ENCODE measurements at places on chromosomes 6 and 20.

- DNase-seq: no peak
Observed at GRCh38 chr20:21681234-21681921, 24.1 kb upstream of the PAX1 start.

GRCh38 chr20:40494248-40494647, 194.8 kb downstream of the MAFB start:
- no peak for DNase-seq

GRCh38 chr6:138001750-138002349, 105.4 kb downstream of the PERP start:
- DNase-seq: peak; percentile 66

GRCh38 chr6:158519761-158520160, 40.1 kb upstream of the TMEM181 start:
- DNase-seq: no peak

DNA sequence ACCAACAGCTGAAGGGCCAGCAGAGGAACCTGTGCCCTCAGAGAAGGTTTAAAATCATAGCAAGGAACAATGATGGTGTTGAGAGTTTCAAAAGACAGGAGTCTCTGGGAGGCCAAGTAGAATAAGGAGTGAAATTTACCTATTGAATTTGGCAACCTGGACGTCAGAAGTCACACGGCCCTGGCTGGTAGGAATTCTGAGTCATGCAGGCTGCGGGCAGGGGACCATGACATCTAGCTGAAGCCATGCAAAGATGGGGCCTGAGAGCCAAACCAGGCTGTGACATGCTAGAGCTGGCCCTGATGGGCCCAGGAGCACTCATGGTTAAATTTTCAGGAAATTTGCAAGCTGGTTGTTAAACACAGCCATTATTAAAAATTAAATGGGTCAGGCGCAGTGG, 64.0 kb upstream of the SNX9 start:
- DNase-seq: no peak

GRCh38 chr20:9338101-9338500, 176.3 kb upstream of the LAMP5 start:
- no peak for DNase-seq

GRCh38 chr6:155955038-155955437, 499.4 kb upstream of the NOX3 start:
- no peak for DNase-seq

DNA sequence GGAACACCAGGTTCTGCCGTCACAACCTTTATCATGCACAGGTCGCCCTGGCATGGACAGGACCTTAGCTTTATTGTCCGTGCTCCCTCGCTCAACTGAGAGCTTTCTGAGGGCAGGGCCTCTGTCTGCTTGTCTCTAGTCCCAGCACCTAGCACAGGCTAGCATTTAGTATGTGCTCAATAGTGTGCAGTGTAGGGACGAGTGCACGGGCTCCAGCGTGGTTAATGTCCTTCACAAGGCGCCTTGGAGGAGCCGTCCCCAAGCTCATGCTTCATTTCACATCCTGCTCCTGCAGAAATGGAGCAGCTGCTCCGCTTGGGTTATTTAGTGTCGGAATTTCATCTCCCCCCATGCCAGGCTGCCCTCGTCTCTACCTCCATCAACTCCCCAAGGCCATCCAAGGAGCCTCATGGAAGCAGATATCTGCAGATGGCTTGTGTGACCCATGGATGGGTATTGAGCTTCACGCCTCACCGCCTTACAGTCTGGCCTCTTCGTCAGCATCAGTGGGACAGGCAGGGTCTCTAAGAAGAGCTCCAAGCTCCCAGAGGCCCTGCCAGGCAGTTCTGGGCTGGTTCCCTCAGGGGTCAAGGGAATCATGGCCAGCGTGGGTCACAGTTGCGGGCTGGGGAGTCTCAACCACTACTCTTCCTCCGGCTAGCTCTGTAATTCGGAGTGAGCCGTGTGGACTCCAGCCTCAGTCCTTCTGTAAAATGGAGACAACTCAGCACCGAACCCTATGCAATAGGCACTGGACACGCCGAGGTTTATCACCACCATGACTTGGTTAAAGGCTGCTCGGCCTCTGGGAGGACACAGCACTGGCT, 60.8 kb upstream of the APCDD1L start:
- no peak for DNase-seq

GRCh38 chr6:22078288-22078687, 218.5 kb downstream of the PRL start:
- DNase-seq: no peak

GRCh38 chr20:17725094-17725835, 25.5 kb downstream of the BANF2 start:
- no peak for DNase-seq

- no peak for DNase-seq
Observed at GRCh38 chr6:48101290-48101689, 9.7 kb downstream of the PTCHD4 start.

GRCh38 chr20:50694379-50695134, 3.2 kb upstream of the RIPOR3 start:
- no peak for DNase-seq

DNA sequence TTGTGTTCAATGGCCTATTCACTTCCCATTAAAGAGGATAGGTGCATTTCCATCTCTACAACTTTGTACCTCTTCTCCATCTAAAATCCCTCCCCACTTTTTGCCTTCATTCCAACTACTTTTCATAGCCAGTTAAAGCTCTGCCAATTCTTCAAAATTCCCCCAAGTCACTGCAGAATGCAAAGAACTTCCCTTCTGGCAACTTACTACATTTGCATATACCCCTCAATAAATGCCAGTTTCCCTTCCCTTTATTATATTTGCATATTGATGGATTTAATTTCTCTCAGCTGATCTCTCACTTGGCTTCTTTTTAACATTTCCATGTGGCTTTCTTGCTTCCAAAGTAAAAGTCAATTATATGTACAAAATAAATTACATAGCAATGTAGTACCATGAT, 393.4 kb downstream of the HACE1 start:
- DNase-seq: no peak

GRCh38 chr20:56430461-56430860, 18.4 kb downstream of the CASS4 start:
- no peak for DNase-seq

- no peak for DNase-seq
Observed at GRCh38 chr6:132310921-132311320, 90.4 kb downstream of the MOXD1 start.

DNA sequence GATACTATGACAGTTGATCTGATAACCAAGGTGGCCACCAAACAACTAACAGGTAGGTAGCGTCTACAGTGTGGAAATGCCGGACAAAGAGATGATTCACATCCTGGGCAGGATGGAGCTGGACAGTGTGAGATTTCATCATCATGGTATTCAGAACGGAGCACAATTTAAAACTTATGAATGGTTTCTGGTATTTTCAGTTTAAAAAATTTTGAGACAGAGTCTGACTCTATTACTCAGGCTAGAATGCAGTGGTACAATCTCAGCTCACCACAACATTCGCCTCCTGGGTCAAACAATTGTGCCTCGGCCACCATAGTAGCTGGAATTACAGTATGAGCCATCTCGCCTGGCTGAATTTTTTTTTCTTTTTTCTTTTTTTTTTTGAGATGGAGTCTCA, 43.8 kb downstream of the CEP57L1 start:
- DNase-seq: no peak

- no peak for DNase-seq
Observed at GRCh38 chr6:167691533-167692312, 135.0 kb upstream of the AFDN start.

DNA sequence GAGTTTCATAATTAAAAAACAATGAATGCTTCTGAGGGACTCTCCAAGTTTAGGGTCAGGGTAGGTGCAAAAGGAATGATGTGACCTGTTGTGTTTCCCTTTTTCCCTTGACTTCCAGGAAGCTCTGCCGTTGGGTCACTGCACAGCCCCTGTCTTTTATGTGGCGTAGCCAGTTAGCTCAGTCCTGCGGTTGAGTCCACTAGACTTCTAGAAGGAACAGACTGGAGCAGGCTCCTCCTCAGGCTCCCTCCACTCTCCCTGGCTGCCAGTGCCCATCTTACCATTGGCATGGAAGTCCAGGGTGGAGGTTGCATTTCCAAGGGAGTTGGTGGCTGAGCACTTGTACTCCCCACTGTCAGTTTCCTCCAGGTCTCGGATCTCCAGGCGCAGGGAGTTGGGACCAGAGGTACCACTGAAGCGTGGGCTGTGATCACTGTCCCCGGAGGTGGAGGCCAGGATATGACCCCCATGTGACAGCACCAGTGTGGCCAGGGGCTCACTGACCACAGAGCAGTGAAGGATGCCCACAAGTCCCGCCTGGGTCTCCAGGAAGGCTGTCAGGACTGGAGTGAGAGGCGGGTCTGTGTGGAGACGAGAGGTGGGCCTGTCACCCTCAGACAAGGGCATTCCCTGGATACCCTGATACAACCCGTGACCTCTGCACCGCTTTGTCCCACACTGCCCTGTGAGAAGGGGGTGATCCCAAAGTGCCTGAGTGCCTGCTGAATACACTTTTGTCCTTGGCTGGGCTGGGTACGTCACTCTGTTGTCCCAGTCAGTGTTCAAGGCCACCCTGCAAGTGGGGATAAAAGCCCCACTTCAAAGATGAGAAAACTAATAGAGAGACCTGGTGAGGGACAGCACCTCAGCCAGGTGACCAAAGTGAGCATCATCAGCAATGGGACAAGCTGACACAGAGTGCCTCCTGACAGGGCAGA, 11.1 kb downstream of the SIGLEC1 start:
- DNase-seq: no peak

DNA sequence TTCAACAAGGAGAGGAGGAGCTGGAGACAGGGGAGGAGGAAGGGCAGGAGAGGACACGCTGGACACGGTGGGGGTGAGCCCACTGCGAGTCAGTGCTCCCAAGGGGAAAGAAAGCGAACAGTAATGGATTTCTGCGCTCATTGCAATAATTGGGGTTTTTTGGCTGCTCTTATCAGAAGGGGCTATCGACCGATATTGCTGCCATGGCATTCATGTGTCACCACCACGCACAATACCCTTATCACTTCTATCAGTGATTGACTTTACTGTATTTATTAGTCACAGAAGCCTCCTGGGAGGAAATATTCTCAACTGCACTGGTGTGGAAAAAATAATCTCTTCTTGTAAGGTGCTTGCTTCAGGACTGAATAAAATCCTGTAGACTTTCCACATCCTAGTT, 55.8 kb downstream of the CEP43 start:
- DNase-seq: no peak

- no peak for DNase-seq
Observed at GRCh38 chr20:25030007-25030648, 27.8 kb downstream of the ACSS1 start.

GRCh38 chr6:113591896-113592827, 265.0 kb upstream of the MARCKS start:
- no peak for DNase-seq

Data from activated gamma-delta T cell treated with Interleukin-2 at 50 U/mL for 16 hours (primary cell).